Dorsolateral prefrontal cortex (tissue), 122 donors: ENCODE measurements at places on chromosomes 11 and 22.

- no peak for DNase-seq
Measured at GRCh38 chr11:65211293-65212105, 29.8 kb downstream of the CAPN1 start.

DNA sequence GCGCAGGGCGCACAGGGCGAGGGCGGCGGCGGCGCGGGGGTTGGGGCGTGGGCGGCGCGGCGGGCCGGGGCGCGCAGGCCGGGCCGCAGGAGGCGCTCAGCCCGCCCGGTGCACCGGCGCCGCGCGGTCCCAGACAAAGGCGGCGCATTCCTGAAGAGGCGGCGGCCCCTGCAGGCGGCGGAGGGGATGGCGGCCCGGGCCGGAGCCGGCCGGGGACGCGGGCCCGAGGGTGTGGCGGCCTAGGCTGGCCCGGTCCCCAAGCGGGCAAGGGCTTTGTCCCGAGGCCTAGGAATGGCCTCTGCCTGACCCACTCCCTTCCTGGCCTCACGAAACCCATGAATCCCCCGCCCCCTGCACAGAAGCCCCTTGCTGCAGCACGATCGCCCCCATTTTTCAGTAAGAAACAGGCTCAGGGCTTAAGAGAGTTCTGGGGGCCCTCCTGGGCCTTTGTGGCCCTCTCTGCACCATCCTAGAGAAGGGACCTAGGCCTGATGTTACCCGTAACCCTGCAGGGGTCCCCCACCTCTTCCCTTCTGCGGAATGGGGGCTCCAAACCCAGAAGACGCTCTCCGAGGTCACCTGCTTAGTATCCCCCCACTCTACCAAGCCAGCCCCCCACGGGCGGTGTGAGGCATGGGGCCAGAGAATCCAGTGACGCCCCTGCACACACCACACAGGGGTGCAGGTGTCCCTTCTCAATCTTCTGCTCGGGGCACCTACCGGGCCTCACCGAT lies at the start of gene RTN4R:
Gene RTN4R (minus strand): TSS at position 40 of the 734 bp plus-strand sequence. CDS start 226 bp downstream, outside the sequence.
- DNase-seq: no peak

GRCh38 chr22:17501679-17502285 lies 61.5 kb upstream of the SLC25A18 start:
- no peak for DNase-seq

- no peak for DNase-seq
Measured at GRCh38 chr11:64089027-64089360, 53.3 kb downstream of the FLRT1 start.

DNA sequence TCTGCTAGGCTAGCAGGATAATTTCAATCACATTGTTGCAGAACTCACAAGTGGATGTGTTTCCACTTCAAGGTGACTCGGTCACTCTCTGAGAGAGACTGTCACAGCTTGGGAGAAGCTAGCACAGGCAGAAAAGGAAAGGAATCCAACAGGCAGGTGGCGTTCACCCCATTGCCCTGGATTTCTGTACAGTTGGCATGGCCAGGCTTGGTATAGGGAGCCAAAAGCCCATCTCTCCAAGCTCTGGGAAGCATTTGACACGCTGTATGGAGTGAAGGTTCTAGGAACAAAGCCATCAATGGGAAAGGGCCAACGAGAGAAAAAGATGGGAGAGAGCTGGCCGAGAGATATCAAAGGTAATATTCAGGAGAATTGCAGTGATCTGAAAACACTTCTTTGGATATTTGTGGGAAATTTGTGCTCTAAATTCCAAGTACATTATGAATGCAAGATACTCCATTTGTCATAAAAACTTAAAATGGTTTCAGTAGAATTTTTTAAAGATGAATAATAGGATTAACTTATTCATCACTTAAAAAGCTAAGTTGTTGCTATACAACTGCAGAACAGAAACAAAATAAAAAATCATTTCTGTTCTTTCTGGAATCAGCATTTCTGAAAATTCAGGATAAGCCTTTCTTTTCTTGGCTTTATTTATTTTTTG lies 223.5 kb upstream of the NTM start:
- no peak for DNase-seq

DNA sequence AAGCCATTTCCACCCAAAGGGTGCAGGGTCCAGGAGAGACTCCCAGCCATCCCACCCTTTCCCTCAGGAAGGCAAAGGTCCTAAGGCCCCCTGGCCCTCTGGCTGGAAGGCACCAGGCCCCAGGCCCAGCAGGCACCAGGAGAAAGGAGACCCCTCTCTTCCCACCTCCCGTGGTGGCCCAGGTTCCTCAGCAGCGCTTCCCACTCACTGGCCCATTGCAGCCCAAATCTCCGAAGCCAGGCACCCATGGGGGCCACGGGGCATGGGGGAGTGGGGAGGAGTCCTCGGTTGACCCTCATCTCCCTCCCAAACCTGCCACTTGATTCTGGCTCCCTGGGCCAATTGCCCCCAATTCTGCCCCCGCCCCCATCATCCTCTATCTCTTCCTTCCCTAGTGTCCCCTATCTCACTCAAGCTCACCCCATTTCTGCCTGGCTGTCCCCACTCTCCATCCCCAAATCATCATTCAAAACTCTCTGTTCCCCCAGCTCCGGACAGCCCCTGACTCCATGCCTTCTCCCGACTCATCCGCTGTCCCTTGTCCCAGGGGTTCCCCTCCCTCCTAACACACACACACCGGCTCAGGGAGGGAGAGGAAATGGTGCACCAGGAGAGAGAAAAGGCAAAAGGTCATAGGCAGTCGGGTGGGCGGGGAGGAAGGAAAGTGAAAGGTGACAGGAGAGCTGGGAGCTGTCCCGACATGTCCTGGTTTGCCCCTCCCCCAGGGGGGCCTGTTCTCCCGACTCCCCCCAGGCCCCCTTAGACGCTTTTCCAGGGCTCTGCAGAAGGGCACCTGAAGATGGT lies 1.2 kb downstream of the LIF start:
- DNase-seq: no peak

- peak; percentile 72 for DNase-seq
Measured at GRCh38 chr22:49525801-49526535, 301.7 kb downstream of the BRD1 start.

GRCh38 chr11:116384407-116384806 lies 388.4 kb downstream of the BUD13 start:
- no peak for DNase-seq
